Nasal cavity respiratory epithelium epithelial cell of viscerocranial mucosa (primary cell): ENCODE measurements at places on chromosomes 5 and 9. TPM values are rescaled to one million over a fixed set of nuclear protein-coding genes. Genes with fewer than 3 reads are reported as not detected.

The SLC2A8 gene
- total RNA-seq: 12.3 and 14.7 TPM in 2 replicates

The ABLIM3 gene
- 7.7 and 11.3 TPM in 2 replicates for total RNA-seq

The TMEM215 gene
- total RNA-seq: not detected in 2 replicates

The C5orf46 gene
- not detected in 2 replicates for total RNA-seq

The C1QTNF2 gene
- total RNA-seq: 0.07 TPM in 1 of 2 replicates, not detected in the other

The IFNA21 gene
- not detected in 2 replicates for total RNA-seq

The OR13F1 gene
- not detected in 2 replicates for total RNA-seq

The PPP1R2B gene
- 0.07 TPM in 1 of 2 replicates, not detected in the other for total RNA-seq

The PCDHGB7 gene
- total RNA-seq: 1.4 and 9.3 TPM in 2 replicates

The RLN2 gene
- 0.14 and 0.34 TPM in 2 replicates for total RNA-seq

The NAIF1 gene
- total RNA-seq: 12.5 and 14.0 TPM in 2 replicates

The OTP gene
- not detected in 2 replicates for total RNA-seq

The CAMK4 gene
- 0.07 and 0.34 TPM in 2 replicates for total RNA-seq

The GDA gene
- total RNA-seq: 0.14 and 3.4 TPM in 2 replicates

The GSN gene
- 215 and 498 TPM in 2 replicates for total RNA-seq
